ENCODE measurements at places on chromosomes 7 and 10.

- DNase-seq, result no peak
Measured at GRCh38 chr10:71939304-71939703, 24.9 kb upstream of the CHST3 start.

DNA sequence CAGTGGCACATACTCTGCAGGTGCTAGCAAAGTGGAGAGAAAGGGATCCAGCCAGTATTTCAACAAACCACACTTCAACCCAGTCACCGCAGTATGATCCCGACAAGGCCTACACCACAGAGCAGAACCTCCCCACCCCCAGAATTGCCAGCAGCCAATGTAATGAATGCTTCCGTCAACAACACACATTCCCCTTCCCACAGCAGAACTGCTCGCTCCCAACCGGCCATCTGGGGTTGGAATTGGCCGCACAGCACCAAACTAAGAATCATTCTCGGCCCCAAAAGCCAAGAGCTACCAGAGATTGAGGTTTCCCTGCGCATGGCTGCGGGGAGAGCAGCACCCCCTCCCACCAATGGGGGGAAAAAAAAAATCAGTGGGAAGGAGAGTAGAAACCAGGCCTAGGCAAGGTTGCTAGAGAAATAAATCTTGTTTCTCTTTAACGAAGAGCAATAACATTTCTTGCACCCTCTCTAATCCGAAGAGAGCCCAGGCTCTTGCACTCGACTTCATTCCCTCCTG, 1.1 kb downstream of the WASL start:
- DNase-seq, result peak; percentile 57

DNA sequence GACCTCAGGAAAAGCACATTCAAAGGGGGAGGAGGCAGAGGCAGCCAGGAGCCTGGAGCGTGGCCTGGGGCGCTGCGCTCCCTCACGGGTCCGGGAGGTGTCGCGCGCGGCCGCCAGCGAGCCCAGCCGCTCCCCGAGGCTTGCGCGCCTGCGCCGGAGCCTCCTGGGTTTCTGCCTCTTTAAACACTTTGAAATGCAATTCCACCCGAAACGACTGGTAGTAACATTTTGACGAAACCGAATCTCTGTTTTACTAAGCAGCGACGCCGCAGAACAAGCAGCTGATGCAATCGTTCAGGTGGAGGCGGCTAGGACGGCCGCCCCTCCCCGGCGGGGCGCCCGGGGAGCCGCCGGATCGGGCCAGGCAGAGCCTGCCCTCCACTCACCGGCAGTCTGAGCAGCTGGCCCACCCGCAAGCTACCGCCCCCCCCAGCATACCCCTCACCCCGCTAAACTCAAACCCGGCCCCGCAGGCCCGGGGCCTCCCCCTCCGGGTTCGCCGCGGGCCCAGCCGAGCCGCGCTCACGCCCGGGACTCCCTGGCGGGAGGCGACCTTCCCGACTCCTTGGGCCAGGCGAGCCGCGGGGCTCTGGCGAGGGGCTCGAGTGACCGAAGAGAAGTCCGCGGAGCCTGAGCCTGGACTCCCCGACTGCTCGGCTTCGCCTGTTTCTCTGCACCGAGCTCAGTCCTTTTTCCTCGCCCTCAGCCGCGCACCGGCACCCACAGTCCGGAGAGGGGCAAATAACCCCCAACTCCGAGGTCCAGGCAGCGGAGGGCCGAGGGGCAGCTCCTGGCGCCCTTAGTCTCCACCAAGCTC, 3.2 kb downstream of the MKX start:
- peak; percentile 74 for DNase-seq

DNA sequence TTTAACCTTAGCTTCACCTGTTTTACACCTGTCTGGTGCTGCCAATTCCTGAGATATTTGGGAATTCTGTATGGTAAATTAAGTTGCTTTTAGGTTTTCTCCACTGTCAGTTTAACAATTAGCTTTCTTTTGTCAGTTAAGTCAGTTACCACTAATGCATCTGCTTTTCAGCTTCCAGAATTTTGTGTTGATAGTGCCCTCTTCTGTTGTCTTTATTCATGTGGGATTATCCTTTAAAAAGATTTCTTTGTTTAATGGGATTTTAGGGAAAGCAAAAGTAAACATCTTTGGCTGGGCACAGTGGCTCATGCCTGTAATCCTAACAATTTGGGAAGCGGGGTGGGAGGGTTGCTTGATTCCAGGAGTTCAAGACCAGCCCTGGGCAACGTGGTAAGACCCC, 8.1 kb downstream of the TFAM start:
- DNase-seq, result no peak

DNA sequence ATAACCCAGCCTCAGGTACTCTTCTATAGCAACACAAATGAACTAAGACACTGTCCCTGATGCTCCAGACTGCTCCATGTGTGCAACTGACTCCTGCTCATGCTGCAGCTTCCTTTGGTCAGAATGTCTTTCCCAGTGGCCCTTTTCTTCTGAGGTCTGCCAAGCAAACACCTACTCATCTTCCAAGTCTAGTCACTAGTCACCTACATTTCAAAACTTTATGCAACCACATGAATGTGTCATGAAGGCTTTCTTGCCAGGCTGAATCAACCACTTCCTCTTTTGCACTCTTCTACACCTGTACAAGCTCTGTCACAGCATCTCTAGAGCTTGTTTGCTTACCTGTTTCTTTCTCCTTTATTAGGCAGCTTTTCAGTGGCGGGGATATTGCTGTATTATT, 75.8 kb downstream of the LSMEM1 start:
- DNase-seq, result no peak

GRCh38 chr7:96786261-96786997, 76.8 kb upstream of the SEM1 start:
- no peak for DNase-seq

GRCh38 chr7:107982042-107982840, 20.7 kb downstream of the LAMB1 start:
- no peak for DNase-seq

DNA sequence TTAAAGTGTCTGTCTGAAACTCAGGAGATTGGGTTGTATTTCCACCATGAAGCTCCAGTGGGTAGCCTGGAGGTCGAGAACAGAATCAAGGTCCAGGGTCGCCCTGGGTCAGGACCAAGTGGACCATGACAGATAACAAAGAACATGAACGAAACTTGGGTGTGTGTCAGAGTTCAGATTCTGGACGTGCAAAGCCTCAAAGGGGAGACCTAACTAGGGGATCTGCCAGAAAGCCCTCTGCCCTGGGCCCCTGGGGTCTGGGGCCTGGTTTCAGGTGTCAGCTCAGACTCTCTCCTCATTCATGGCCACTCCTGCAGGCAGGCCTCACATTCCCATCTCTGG, 1.6 kb downstream of the RASSF4 start:
- DNase-seq, result no peak

GRCh38 chr7:26900251-26900650, 35.9 kb upstream of the SKAP2 start:
- no peak for DNase-seq

- no peak for DNase-seq
Measured at GRCh38 chr10:122828716-122829255, 16.9 kb downstream of the CUZD1 start.

DNA sequence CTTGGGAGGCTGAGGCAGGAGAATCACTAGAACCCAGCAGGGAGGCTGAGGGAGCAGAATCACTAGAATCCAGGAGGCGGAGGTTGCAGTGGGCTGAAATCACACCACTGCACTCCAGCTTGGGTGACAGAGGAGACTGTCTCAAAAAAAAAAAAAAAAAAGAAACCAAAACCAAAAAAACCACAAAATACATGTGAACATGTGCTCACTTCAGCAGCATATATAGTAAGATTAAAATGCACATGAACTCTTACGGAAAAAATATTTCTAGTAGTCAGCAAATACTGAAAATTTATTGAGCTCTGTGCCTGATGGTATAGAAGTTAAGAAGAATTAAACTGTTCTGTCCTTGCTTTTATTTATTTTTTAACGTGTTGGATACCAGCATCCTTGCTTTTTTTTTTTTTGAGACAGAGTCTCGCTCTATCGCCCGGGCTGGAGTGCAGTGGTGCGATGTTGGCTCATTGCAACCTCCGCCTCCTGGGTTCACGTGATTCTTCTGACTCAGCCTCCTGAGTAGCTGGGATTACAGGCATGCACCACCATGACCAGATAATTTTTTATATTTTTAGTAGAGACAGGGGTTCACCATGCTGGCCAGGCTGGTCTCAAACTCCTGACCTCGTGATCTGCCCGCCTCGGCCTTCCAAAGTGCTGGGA, 9.6 kb upstream of the ZNF487 start:
- no peak for DNase-seq

DNA sequence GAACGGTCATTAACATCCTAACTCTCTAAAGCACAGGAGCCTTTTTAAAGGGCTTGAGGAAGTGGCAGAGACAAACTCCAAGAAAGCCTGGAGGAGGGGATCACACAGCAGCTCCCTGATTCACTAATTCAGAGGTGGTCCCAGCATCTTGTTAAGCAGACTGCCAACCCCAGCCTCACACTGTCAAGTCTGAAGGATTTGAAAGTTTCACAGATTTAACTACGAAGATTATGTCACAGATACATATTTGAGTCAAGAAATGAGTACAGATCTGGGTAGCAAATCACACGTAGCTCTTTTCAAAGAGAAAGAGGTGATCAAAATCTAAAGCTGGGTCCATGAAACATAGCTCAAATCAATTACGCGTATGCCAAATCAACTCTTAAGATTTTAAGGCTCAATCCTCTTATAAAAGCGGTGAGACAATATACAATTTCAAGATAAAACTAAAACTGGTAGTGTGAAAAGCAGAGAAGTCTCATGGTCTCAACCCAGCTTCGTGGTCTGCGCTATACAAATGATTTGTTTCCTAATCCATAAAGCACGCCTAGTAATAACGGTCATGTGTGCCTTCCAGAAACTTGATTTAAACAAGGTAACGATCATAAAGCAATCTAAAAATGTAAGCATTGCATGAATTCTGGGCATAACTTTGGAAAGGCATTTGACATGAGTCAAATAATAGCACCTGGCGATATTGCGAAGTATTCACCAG, 229.9 kb upstream of the MKLN1 start:
- DNase-seq, result peak; percentile 69

Measured in stimulated activated effector memory CD8-positive, alpha-beta T cell treated with anti-CD3 and anti-CD28 coated beads, Interleukin-12 subunit alpha, Interleukin-12 subunit beta, amount 100 ng/mL, for 72 hours (primary cell).